ENCODE measurements at places on chromosomes 7 and 10.

- peak; percentile 36 for DNase-seq
- H3K27ac ChIP-seq, result no peak overlapping the region
- no peaks in the 10 kb centered on the region for H3K4me1 ChIP-seq
- H3K4me3 ChIP-seq, result no peak overlapping the region
These were observed 85.9 kb downstream of the MAD1L1 start for GRCh38 chr7:2146676-2147472.

DNA sequence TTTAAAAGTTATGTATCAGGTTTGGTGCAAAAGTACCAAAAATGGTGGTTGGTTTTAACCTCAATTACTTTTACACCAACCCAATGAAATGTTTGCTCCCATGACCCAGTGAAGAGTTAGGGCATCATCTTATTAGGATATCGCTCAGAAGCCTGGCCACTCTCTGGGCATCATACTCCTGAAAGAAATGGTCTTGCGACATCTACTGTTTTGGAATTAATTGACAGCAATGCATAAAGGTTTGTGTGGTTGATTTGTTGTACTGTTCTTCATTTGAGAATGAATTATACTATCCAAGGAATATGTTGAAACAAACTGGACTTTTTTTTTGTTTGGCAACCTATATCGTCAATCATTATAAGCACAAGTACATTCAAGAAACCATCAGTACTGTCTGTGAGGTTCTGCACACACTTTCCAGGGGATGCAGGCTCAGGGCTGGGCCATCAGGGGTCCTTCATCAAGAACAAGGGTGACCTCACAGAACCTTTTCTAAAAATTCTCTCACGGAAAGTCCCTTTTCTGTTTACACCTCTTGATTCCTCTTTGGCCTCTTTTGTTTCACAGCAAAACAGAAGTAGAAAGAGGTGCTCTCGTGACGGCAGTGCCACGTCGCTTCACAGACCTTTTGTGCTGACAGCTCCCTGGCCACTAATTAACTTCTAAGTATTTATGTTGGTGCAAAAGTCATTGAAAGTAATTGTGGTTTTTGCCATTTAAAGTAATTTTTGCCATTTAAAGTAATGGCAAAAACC is 117.2 kb upstream of the KLF6 start:
- no peaks in the 10 kb centered on the region for H3K36me3 ChIP-seq
- H3K4me3 ChIP-seq, result no peak overlapping the region
- no peaks in the 10 kb centered on the region for H3K27me3 ChIP-seq
- no peak for DNase-seq
- H3K27ac ChIP-seq, result peak overlapping the region; percentile 76

- no peaks in the 10 kb centered on the region for H3K4me1 ChIP-seq
- H3K27ac ChIP-seq, result no peak overlapping the region
- H3K27me3 ChIP-seq, result no peaks in the 10 kb centered on the region
- H3K36me3 ChIP-seq, result no peaks in the 10 kb centered on the region
- no peak overlapping the region for H3K4me3 ChIP-seq
- DNase-seq, result no peak
These were observed 32.1 kb downstream of the HIF1AN start for GRCh38 chr10:100567826-100568225.

GRCh38 chr7:99489235-99489634 is 10.8 kb downstream of the ZNF394 start:
- no peaks in the 10 kb centered on the region for H3K4me1 ChIP-seq
- peaks cover 9% of the 10 kb centered on the region for H3K36me3 ChIP-seq

- H3K4me1 ChIP-seq, result no peaks in the 10 kb centered on the region
- H3K27me3 ChIP-seq, result no peaks in the 10 kb centered on the region
- no peak overlapping the region for H3K4me3 ChIP-seq
- no peak for DNase-seq
- H3K36me3 ChIP-seq, result no peaks in the 10 kb centered on the region
These were observed 12.7 kb upstream of the PAPSS2 start for GRCh38 chr10:87646935-87647334.

- peaks cover 76% of the 10 kb centered on the region for H3K4me1 ChIP-seq
- no peaks in the 10 kb centered on the region for H3K27me3 ChIP-seq
- no peak for DNase-seq
These were observed 9.1 kb downstream of the TSPAN14 start for GRCh38 chr10:80462981-80463741.

DNA sequence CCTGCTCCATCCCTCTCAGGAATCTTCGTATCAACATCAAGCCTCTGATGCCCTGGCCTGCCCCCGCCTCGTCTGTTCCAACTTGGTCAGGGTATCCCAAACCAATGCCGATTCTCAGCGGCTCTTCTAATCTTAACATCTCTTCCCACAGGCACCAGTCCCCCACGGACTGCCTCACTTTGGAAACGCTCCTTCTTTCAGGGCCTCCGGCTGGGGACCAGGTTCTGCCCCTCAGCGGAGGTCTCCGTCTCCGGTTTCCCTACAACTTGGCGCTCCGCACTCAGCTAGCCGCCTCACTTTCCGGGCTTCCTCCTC is 488 bp downstream of the ABCF2 start:
- peak overlapping the region; percentile 97 for H3K4me3 ChIP-seq
- DNase-seq, result no peak
- no peaks in the 10 kb centered on the region for H3K27me3 ChIP-seq
- H3K27ac ChIP-seq, result peak overlapping the region; percentile 71
- H3K4me1 ChIP-seq, result peaks cover 18% of the 10 kb centered on the region

GRCh38 chr10:22271786-22272185 is 44.4 kb upstream of the COMMD3 start:
- no peak overlapping the region for H3K4me3 ChIP-seq
- no peak overlapping the region for H3K27ac ChIP-seq

GRCh38 chr7:79452495-79453265 is 787 bp downstream of the MAGI2 start:
- H3K36me3 ChIP-seq, result no peaks in the 10 kb centered on the region
- H3K27me3 ChIP-seq, result no peaks in the 10 kb centered on the region
- H3K4me3 ChIP-seq, result peak overlapping the region; percentile 3
- H3K4me1 ChIP-seq, result no peaks in the 10 kb centered on the region
- H3K27ac ChIP-seq, result no peak overlapping the region

DNA sequence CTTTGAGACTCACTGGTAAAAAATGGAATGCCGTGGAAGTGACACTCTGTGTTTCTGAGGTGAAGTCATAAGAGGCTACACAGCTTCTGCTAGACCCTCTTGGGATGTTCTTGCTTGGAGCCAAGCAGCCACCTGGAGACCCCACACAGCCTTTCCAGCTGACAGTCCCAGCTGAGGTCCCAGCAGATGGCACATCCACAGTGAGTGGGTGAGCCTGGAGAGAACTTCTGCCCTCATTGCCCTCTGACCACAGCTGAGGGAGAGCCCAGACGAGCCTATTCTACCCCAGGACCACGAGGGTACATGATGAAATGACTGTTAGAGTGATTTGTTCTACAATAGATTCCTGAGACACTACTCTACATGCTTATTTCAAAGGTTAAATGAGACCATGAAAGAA is 44.3 kb downstream of the CXCL12 start:
- H3K36me3 ChIP-seq, result no peaks in the 10 kb centered on the region
- no peak overlapping the region for H3K27ac ChIP-seq
- H3K4me1 ChIP-seq, result no peaks in the 10 kb centered on the region
- H3K4me3 ChIP-seq, result no peak overlapping the region

DNA sequence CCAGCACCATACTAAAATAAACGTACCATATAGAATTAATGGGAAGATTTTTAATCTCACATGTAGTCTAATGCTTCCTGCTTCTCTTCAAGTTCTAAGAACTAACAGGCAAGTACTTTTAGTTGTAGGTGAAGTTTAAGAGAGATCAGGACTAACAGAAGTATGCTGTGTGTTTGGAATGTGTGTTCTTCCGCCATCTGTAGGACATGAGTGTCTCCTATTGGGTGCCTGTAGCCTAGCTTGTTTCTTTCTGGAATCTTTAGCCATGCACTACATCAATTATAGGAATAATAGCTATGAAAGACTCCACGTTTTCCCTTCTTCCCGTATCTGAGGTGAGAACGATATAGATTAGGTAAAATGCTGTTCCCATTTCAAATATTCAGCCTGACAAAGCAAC is 140.2 kb upstream of the AHR start:
- no peaks in the 10 kb centered on the region for H3K36me3 ChIP-seq
- no peak overlapping the region for H3K27ac ChIP-seq
- no peak for DNase-seq
- H3K4me1 ChIP-seq, result no peaks in the 10 kb centered on the region

DNA sequence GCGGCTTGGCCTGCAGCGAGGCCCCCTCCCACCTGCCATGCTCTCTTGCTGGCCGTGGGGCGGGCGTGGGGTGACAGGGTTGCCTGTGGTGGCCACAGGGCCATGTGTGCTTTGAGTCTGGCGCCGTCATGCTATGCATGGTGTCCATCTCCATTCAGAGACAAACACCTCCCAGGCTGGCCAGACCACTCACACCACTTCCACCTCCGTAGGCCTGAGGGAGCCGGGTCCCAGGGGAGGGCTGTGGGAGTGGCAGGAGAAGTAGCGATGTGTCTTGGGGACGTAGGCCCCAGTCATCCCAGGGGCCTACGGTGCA is 65.5 kb downstream of the DNAJB6 start:
- no peak for DNase-seq
- H3K36me3 ChIP-seq, result no peaks in the 10 kb centered on the region
- no peak overlapping the region for H3K27ac ChIP-seq
- H3K27me3 ChIP-seq, result no peaks in the 10 kb centered on the region
- H3K4me3 ChIP-seq, result no peak overlapping the region
- no peaks in the 10 kb centered on the region for H3K4me1 ChIP-seq

GRCh38 chr10:28768227-28768626 is 90.9 kb downstream of the BAMBI start:
- H3K27me3 ChIP-seq, result no peaks in the 10 kb centered on the region
- H3K36me3 ChIP-seq, result no peaks in the 10 kb centered on the region
- H3K4me1 ChIP-seq, result peaks cover 3% of the 10 kb centered on the region
- H3K4me3 ChIP-seq, result no peak overlapping the region

- DNase-seq, result no peak
- no peaks in the 10 kb centered on the region for H3K36me3 ChIP-seq
- no peak overlapping the region for H3K4me3 ChIP-seq
These were observed 168.2 kb downstream of the SEPTIN7 start for GRCh38 chr7:35969066-35969465.

GRCh38 chr10:87523731-87524130 is 19.0 kb downstream of the MINPP1 start:
- no peak for DNase-seq
- no peak overlapping the region for H3K4me3 ChIP-seq
- no peak overlapping the region for H3K27ac ChIP-seq
- no peaks in the 10 kb centered on the region for H3K36me3 ChIP-seq
- no peaks in the 10 kb centered on the region for H3K27me3 ChIP-seq
- no peaks in the 10 kb centered on the region for H3K4me1 ChIP-seq

DNA sequence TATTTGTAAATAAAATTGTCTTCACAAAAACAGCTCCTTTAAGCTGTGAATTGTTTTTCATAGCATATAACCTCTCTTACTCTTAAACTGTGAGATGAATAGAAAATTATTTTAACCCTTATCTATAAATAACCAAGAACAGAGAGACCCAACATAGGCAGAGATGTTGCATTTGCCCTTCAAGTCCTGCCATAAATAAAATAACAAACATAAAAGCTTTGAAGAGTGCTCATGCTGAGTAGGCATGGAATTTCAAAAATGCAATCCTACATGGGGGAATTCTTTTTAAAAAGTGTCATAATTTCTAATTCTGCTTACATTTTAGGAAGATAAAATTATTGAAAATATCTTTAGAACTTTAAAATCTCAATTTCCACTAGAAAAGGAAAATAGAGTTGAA is 124.1 kb upstream of the FERD3L start:
- no peak overlapping the region for H3K27ac ChIP-seq
- DNase-seq, result no peak
- no peaks in the 10 kb centered on the region for H3K27me3 ChIP-seq
- H3K36me3 ChIP-seq, result no peaks in the 10 kb centered on the region

DNA sequence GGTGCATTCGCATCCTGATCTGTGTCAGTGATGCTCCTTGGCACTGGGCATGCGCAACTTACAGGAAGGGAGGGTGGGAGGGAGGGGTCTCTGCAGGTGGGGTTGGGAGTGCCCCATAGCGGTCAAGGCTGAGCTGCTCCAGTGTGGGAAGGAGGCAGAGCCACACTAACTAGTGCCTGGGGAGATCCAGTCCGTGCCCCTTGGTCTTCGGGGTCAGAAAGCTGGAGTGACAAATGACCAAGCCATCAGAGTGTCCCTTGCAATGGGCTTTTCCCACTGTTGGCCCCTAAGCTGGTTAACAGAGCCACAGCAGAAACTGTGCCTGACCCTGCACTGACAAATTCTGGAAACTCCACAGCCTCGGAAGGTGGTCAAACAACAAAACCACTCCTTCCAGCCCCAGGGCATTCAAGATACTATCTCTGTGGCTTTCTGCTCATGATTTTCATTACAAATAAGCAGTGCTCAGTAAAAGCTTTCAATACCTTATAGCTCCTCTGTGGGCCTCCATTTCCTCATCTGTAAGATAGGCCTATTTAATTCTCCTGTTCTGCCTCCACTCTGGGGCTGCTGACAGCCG is 138.1 kb upstream of the UNC5B start:
- H3K27ac ChIP-seq, result no peak overlapping the region
- no peaks in the 10 kb centered on the region for H3K4me1 ChIP-seq
- H3K4me3 ChIP-seq, result no peak overlapping the region
- no peaks in the 10 kb centered on the region for H3K27me3 ChIP-seq

DNA sequence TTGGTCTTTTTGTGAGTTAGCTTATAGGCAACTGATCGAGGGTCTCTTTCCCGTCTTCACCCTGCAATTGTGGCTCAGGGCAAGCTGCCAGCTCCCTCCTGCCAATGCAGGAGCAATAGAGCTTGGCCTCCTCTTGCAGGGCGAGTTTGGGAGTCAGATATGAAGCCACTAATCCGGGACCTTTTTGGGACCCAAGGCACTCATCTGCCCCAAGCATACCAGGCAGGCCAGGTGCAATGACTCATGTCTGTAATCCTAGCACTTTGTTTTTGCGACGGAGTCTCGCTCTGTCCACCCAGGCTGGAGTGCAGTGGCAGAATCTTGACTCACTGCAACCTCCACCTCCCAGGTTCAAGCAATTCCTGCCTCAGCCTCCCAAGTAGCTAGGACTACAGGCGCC is 21.1 kb downstream of the LIMK1 start:
- no peaks in the 10 kb centered on the region for H3K4me1 ChIP-seq
- no peak for DNase-seq
- H3K4me3 ChIP-seq, result no peak overlapping the region

DNA sequence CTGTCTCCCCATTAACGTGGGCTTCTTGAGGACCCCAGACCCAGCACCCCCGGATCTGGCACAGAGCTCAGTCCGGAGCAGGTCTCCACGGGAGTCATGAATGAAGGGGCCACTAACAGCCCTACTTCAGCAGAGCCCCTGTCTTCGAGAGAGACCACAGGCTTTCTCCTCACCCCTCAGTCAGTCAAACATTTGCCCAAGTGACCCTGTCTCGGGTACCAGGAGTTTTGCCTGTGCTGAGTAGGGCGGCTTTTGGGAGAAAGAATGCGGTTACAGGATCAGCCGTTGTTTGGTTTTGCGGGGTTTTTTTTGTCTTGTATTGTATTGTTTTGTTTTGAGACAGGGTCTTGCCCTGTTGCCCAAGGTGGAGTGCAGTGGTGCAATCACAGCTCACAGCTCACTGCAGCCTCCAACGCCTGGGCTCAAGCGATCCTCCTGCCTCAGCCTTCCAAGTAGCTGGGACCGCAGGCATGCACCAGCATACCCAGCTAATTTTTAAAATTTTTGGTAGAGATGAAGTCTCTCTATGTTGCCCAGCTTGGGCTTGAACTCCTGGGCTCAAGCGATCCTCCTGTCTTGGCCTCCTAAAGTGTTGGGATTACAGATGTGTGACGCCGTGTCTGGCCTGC is 16.5 kb downstream of the ADAP1 start:
- H3K27ac ChIP-seq, result no peak overlapping the region
- H3K4me1 ChIP-seq, result no peaks in the 10 kb centered on the region
- no peak overlapping the region for H3K4me3 ChIP-seq
- no peak for DNase-seq
- no peaks in the 10 kb centered on the region for H3K27me3 ChIP-seq

GRCh38 chr10:50614444-50615137 is 9.2 kb downstream of the SGMS1 start:
- no peak for DNase-seq
- H3K27me3 ChIP-seq, result no peaks in the 10 kb centered on the region
- H3K36me3 ChIP-seq, result no peaks in the 10 kb centered on the region
- peaks cover 22% of the 10 kb centered on the region for H3K4me1 ChIP-seq
